ENCODE measurements at places on chromosomes 7 and 10. TPM values are rescaled to one million over a fixed set of nuclear protein-coding genes. Genes with fewer than 3 reads are reported as not detected.
A peak's percentile ranks its signal among the peaks of the same experiment; 100 is the strongest.

Gene LGI1
- 24.1 TPM for polyA plus RNA-seq

Gene LIPM
- not detected for polyA plus RNA-seq

Gene FUOM
- 8.0 TPM for polyA plus RNA-seq

Gene EPHB4
- 55.5 TPM for polyA plus RNA-seq

Gene UBTD1
- polyA plus RNA-seq, result 18.9 TPM

Gene VPS37D
- polyA plus RNA-seq, result 2.3 TPM

Gene CYP3A4
- 0.63 TPM for polyA plus RNA-seq

Gene EVX1
- not detected for polyA plus RNA-seq

Gene BTBD16
- not detected for polyA plus RNA-seq

Gene SPDYE1
- polyA plus RNA-seq, result 2.0 TPM

Gene CYP3A7
- polyA plus RNA-seq, result 0.11 TPM

Gene PTPN12
- polyA plus RNA-seq, result 61.3 TPM

Gene SPRN
- polyA plus RNA-seq, result 4.0 TPM

Gene ADAMTS14
- 17.3 TPM for polyA plus RNA-seq

Gene ENO4
- polyA plus RNA-seq, result 0.56 TPM

Gene RTKN2
- 5.0 TPM for polyA plus RNA-seq

Gene SLC13A1
- polyA plus RNA-seq, result not detected

Gene NPSR1
- 0.32 TPM for polyA plus RNA-seq

Gene GDF10
- polyA plus RNA-seq, result 2.9 TPM

GRCh38 chr10:46555713-46556514, 544 bp downstream of the GPRIN2 start:
- DNase-seq, result no peak

DNA sequence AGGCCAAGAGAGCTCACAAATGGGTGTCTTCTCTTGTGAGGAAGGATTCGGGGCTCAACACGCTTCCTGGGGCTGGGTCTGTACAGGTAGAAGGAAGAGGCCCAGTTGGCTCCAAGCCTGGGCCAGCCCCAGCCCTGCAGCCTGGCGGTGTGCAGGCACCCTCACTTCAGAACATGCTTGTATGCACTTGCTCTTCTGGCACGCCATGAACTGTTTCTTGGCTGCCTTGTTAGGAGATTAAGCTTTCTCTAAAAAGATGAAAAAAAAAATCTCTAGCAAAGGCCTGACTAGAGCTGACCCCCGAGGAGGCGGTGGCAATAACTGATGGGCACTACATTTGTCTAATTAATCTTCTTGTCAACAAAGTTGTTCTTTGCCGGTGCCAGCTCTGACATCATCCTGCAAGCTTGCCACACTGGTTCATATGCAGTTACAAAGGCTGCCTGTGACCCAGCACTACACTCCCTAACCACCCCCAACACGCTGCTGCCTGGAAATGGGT, 94.7 kb downstream of the WDR11 start:
- DNase-seq, result peak; percentile 10

DNA sequence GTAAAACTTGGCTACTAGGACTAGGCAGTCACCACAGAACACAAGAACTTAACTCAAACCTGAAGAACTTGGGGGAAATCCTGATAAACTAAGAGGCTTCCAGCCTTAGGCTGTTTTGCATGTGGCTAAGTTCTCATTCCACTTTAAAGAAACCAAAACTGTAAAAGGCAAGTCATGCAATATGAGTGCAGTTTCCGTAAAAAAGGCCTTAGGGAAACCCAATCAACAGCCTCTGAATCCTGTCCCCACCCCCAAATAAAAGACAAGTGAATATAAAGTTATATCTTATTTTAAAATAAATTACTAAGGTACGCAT, 95.1 kb downstream of the USP6NL start:
- DNase-seq, result no peak

GRCh38 chr10:71264345-71265200, 52.2 kb downstream of the UNC5B start:
- no peak for DNase-seq

GRCh38 chr10:48467669-48468068, 137.2 kb downstream of the ARHGAP22 start:
- no peak for DNase-seq

DNA sequence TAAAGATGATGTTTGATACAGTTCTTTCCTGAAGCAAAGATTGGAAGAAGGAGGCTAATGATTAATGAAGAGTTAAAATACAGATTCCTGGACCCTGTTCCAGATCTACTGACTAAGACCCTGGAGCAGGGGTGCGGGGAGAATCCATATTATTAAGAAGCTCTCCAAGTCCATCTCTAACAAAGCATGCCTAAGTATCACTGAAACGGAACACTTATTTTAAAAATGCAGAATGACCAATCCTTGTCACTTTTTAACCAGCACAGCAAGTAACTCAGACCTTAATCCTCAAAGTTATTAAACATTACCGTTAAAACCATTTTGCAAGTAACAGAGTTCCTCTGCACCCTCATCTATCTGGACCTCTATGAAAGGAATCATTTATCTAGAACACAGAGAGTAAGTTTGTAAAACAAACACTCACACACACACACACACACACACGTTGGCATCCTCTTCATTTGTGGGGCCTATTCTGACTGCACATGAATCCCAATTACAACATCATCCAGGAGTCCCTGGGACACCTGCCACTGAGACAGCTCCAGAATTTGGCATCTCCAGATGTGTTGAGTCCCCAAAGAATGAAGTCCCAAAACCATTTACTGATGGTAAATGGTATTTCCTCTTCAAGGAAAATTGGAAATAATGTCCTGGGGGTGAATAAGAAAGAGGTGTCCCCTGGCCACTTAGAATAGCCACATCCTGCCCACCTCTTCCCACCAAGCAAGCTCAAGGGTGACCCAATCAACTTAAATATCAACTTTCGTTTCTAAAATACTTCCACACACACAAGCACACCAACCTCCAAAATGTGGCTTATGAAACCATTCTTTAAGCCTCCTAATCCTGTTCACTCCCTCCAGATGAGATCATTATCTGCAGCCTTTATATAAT, 117.5 kb downstream of the PARD3 start:
- no peak for DNase-seq

GRCh38 chr7:67267914-67268313, 271.3 kb downstream of the TYW1 start:
- DNase-seq, result no peak

- peak; percentile 68 for DNase-seq
Measured at GRCh38 chr7:129859183-129859582, 93.6 kb downstream of the UBE2H start.

- no peak for DNase-seq
Measured at GRCh38 chr7:1964211-1964912, 268.4 kb downstream of the MAD1L1 start.

- DNase-seq, result peak; percentile 69
Measured at GRCh38 chr10:124579011-124579399, 117.4 kb downstream of the LHPP start.

DNA sequence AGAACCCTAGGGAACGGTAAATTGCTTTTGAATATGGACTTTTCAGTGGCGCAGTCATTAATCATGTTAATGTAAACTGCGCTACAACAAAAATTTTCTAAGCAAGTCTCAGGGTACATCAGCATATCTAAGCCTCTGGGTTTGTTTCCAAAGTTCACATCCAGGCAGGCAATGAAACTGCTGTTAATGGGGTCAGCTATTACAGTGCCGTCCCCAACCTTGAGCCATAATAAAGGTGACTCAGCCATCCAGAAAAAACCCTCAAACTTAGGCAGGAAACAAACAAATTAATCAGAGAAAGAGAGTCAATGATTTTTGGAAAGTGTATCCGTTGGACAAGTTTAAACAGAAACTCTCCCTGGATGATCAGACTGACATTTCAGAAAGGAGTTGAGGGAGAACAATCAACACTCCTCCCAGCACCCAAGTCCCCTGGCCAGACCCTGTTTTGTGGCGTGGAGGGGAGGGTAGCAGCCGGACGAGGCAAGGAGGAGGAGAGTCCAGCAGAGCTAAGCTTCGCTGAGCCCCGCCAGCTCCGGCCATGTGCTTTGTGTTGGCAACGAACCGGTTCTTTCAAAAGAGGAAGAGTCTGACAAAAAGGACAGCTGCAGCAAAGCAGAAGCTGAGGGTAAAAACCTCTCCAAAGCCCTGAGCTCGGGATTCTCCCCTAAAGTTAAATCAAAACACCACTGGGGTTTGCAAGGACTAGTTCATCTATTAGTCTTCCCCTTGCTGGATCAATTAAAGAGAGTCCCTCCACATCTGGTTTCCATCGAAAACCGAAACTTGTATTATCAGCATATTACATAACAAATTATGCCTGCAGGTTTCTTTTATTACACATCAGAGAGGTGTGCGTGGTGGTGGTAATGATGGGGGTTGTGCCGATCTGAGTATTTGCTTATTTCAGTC, 3.6 kb downstream of the FAM53B start:
- peak; percentile 96 for DNase-seq

GRCh38 chr7:141722529-141722928, 14.4 kb downstream of the WEE2 start:
- DNase-seq, result no peak

- DNase-seq, result peak; percentile 15
Measured at GRCh38 chr10:52703898-52704297, 68.7 kb downstream of the MBL2 start.

DNA sequence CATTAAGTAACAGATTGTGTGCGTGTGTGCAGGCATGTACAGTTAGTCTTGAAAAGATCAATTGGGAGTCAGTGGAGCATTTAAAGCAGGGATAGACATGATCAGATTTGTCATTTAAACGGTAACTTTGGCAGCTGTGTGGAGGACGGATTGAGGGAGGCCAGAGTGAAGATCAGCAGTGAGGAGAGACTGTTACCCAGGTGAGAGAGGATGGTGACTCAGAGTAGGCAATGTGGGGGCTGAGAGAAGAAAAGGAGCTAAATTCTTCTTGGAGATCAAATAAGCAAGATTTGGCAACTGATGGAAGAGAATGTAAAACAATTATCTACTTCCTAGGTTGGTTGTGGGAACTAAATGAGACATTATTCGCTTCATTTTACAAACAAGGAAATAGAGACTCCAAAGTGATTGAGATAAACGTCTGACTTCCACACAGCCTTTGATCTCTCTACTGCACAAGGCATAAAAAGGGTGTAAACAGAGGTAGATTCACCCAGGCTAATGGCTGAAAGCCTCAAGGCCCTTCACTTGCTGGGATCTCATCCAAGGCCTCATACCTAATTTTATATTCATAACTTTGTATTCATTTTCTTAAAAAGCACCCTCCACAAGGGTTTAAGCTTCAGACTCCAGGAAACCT, 665.1 kb upstream of the GALNT17 start:
- DNase-seq, result no peak

GRCh38 chr10:9060314-9060713, 1005.8 kb downstream of the GATA3 start:
- DNase-seq, result no peak

DNA sequence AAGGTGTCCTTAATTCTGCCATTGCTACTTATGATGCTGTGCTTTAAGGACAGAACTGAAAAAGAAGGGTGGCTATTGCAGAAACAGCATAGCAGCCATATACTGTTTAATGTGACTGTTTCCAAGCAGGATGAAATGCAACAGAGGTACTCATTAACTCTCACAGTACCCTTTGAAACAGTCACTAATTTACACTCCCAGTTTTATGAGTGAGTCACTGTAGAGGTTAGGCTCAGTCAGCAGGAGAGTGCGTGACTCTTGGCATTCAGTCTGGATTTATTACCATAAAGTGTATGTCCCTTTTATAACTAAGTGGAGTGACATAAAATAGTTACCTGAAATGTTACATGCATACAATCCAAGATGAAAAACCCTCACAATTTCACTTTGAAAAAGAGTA, 27.7 kb downstream of the ALDH18A1 start:
- DNase-seq, result no peak

GRCh38 chr7:374706-375311, 84.8 kb downstream of the FOXL3 start:
- DNase-seq, result no peak

- DNase-seq, result no peak
Measured at GRCh38 chr10:128823201-128823600, 643.8 kb upstream of the MGMT start.

- peak; percentile 84 for DNase-seq
Measured at GRCh38 chr10:34626158-34626880, 188.8 kb downstream of the PARD3 start.

DNA sequence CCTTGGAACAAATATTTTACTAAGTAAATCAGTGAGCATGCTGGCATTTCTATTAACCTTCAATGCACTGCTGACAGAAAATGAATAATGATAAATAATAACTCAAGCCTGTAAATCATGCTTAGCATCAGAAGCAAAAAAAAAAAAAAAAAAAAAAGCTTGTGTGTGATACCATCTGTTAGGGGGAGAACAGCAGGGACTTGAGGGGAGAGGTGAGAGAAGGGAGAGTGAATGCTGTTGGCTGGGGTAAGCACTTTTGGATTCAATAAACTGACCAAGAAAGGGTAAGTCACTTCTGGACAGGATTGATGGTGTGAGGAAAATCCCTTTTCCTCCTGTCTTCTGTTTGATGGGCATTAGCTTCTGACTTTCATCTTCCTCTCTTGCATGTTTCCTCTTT, 996.4 kb downstream of the KCNMA1 start:
- no peak for DNase-seq

GRCh38 chr10:35552650-35553342, 52.3 kb upstream of the GJD4 start:
- no peak for DNase-seq

- DNase-seq, result no peak
Measured at GRCh38 chr10:86344714-86345161, 21.9 kb downstream of the GRID1 start.

Data from muscle of leg (tissue), 16 donors.